IMR-90 (cell line): ENCODE measurements at places on chromosomes 3 and 15.

DNA sequence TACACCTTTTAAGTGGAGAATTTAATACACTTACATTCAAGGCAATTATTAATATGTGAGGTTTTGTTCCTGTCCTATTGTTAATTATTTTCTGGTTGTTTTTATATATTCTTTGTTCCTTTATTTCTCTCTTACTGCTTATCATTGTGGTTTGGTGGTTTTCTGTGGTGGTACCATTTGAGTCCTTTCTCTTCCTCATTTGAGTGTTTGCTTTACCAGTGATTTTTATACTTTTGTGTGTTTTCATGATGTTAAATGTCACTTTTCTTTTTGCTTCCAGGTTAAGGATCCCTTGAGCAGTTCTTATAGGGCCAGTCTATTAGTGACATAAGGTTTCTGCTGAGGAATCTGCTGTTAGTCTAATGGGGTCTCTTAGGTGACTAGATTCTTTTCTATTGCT is 116.5 kb downstream of the LRRK1 start:
- H3K36me3 ChIP-seq = peaks cover 7% of the 10 kb centered on the region; the same call in 1 of the 2 replicates
- DNase-seq = no peak
- H3K27me3 ChIP-seq = no peaks in the 10 kb centered on the region
- H3K4me3 ChIP-seq = no peak overlapping the region
- H3K27ac ChIP-seq = no peak overlapping the region

DNA sequence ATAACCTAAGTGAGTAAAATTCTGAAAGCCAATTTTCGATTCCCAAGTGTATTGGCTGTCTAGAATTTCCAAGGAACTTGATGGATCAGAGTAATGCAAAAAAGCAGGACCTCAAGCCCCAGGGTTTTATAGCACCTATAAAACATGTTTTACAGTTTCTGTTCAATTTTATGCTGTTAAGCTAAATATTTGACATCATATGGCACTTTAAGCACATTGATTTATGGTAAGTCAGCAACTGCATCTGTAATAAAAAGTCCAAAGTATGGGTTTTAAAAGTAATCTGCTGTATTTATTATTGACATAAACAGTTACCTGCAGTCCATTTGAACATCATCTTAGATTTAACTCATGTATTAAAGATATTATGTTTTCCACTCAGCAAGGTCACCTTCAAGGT is 20.0 kb upstream of the MFSD1 start:
- H3K27me3 ChIP-seq = no peaks in the 10 kb centered on the region
- peaks cover 13% of the 10 kb centered on the region for H3K4me1 ChIP-seq
- no peak for DNase-seq
- no peak overlapping the region for H3K27ac ChIP-seq
- no peaks in the 10 kb centered on the region for H3K36me3 ChIP-seq

GRCh38 chr3:37945807-37946530 is 44.6 kb upstream of the VILL start:
- peak; percentile 67 for DNase-seq
- H3K27ac ChIP-seq = peak overlapping the region; percentile 96
- no peak overlapping the region for H3K4me3 ChIP-seq
- H3K27me3 ChIP-seq = no peaks in the 10 kb centered on the region
- H3K36me3 ChIP-seq = no peaks in the 10 kb centered on the region
- H3K4me1 ChIP-seq = peaks cover 30% of the 10 kb centered on the region

DNA sequence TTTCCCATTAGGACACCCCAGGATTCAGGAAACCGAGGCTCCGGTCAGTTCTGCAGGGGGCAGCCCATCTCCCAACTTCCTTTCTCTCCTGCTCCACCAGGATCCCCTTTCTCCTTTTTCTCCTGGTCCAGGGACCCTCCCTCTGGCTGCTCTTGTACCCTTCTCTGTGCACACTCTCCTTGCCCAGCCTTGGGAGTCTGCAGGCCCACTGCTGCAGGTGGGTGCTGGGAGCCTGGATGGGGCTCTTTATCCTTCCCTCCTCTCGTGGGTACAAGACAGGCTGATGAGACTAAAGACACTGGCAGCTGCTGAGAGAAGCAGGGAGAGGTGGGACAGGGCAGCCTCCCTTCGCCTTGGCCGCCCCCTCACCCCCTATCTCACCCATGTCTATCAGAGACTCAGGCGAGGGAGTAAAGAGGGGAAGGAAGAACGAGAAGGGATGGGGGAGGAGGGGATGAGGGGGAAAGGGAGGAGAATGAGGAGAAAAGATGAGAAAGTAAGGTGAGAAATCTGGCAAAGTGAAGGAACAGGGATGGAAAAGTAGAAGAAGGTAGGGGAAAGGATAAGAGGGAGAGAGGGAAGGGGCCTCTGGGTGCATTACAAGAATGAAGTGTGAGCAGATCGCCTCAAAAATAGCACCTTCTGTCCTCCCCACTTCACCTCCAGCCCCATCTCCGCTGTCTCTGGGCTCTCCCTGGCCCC is 45.2 kb downstream of the ITGA11 start:
- H3K27me3 ChIP-seq = no peaks in the 10 kb centered on the region
- H3K4me3 ChIP-seq = no peak overlapping the region
- no peaks in the 10 kb centered on the region for H3K36me3 ChIP-seq
- H3K27ac ChIP-seq = peak overlapping the region; percentile 39; the same call in 1 of the 2 replicates

GRCh38 chr15:46576646-46577395 is 942.0 kb downstream of the SQOR start:
- no peak overlapping the region for H3K27ac ChIP-seq
- no peak overlapping the region for H3K4me3 ChIP-seq
- H3K36me3 ChIP-seq = no peaks in the 10 kb centered on the region
- DNase-seq = no peak

DNA sequence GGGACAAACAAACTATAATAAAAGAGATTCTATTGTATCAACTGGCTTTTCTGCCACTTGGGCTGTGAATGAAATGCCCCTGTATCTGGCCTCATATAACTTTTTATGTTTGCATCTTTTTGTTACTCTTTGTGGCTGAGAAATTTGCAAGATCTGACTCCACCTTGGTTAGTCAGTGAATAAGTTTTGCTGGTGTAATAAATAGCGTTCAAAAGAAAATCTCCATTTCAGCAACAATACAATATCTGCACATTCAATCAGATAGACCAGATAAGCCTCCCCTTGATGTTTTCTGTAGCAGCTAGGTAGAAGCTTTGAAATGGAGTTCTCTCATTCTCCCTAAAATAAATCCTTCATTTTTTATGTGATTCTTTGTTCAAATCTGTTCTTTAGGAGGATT is 12.0 kb downstream of the TRAT1 start:
- no peak overlapping the region for H3K4me3 ChIP-seq
- H3K27me3 ChIP-seq = no peaks in the 10 kb centered on the region
- H3K4me1 ChIP-seq = no peaks in the 10 kb centered on the region
- no peak overlapping the region for H3K27ac ChIP-seq

DNA sequence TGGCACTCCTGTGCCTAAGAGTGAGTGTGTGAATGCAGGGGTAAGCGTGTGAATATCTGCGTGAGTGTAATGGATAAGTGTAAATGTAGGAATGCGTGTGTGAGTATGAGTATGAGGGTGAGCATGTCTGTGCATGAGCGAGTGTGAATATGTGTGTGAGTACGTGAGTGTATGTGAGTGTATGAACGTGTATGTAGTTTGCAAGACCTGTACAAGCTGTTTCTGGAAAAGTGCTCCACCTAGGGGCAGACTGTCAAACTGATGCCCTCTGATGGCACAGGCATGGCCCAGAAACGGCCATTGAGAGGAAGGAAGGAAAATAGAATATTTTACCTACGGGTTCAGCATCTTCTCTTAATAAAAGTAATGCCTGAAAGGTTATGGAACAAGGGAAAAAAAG is 24.4 kb upstream of the FRMD4B start:
- DNase-seq = peak; percentile 53
- peaks cover 1% of the 10 kb centered on the region for H3K27me3 ChIP-seq
- H3K4me1 ChIP-seq = no peaks in the 10 kb centered on the region
- H3K36me3 ChIP-seq = no peaks in the 10 kb centered on the region
- no peak overlapping the region for H3K4me3 ChIP-seq

- H3K27ac ChIP-seq = no peak overlapping the region
- H3K4me1 ChIP-seq = peaks cover 1% of the 10 kb centered on the region; the same call in 1 of the 2 replicates
- no peaks in the 10 kb centered on the region for H3K27me3 ChIP-seq
- no peaks in the 10 kb centered on the region for H3K36me3 ChIP-seq
- no peak for DNase-seq
- no peak overlapping the region for H3K4me3 ChIP-seq
Observed at GRCh38 chr3:66532160-66532587, 31.4 kb upstream of the LRIG1 start.

DNA sequence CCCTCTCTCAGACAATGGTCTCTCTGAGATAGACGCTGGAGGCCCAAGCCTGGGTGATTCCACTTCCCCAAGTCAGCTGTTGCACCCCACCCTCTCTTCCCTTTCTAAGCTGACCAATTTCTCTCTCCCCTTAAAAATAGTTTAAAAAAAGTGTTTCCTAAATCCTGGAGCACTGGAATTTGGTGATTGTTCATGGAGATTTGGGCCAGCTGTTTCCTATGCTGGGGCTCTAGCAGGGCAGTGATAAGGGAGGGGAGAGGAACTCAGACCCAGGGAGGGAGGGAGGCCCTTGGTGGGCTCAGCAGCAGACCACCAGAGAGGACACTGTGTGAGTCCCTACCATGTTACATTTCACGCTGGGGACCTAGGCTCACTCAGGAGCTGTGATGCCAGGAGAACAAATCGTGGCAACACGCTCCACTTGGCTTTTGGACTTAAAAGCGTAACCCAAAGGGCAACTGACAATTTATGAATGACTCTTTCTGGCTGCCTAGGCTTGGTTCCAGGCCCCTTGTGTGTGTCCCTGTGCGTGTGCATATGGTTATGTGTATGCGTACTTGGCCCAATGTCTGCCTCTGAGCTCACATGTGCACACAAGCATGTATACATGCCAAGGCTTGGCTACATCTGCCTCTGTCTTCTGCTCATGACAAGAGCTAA is 59.8 kb upstream of the INSYN1 start:
- no peak for DNase-seq
- no peak overlapping the region for H3K4me3 ChIP-seq
- H3K4me1 ChIP-seq = no peaks in the 10 kb centered on the region
- peaks cover 67% of the 10 kb centered on the region for H3K27me3 ChIP-seq
- no peaks in the 10 kb centered on the region for H3K36me3 ChIP-seq

DNA sequence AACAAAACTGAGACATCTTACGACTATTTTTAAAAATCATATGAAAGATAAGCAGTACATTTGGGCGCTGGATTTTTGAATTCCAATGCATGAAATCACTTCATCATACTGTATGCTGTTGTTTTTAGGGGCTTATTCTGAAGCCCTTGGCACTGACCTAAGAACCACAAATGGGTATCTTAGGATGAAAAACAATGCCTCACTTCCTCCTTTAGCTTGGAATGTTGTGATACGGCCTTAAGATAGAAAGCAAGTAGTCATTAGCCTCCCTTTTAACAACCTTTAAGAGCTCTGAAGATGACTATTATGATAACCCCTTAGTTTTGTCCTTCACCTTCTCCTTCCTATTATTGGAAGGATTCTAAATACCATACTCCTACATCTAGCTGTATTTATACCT is 289.8 kb downstream of the ARPP21 start:
- H3K4me3 ChIP-seq = no peak overlapping the region
- no peak overlapping the region for H3K27ac ChIP-seq
- H3K4me1 ChIP-seq = no peaks in the 10 kb centered on the region
- no peaks in the 10 kb centered on the region for H3K36me3 ChIP-seq

DNA sequence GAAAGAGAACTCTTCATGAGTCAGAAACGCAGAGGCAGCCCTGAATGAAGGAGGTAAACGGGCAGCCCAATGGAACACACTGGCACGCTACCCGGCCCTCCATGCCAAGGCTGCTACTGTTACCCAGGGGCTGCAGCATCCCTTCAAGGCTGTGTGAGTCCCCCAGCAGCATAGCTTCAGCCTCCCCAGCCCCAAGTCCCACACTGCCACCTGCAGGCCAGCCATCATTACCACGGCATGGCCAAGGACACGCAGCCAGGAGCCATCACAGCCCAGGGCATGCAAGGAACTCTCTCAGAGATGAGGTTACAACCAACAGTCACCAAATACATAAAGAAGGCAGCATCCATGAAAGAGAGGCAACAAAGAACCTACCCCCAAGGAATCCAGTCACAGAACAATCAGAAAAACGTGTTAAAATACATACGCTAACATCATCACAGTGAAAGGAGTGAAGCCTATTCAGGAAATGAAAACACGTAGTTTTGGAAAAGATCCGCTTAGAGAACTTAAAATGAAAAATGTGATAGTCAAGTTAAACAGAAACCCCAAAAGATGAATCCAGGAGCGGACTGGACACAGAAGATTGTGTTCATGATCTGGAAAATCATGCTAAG is 22.4 kb downstream of the PLA2G4F start:
- H3K27ac ChIP-seq = no peak overlapping the region
- peaks cover 42% of the 10 kb centered on the region for H3K27me3 ChIP-seq
- no peak overlapping the region for H3K4me3 ChIP-seq
- no peaks in the 10 kb centered on the region for H3K36me3 ChIP-seq
- no peaks in the 10 kb centered on the region for H3K4me1 ChIP-seq

GRCh38 chr3:12877040-12877439 is 35.7 kb upstream of the RPL32 start:
- no peak for DNase-seq
- no peak overlapping the region for H3K27ac ChIP-seq
- no peak overlapping the region for H3K4me3 ChIP-seq
- no peaks in the 10 kb centered on the region for H3K4me1 ChIP-seq
- H3K27me3 ChIP-seq = peaks cover 36% of the 10 kb centered on the region

DNA sequence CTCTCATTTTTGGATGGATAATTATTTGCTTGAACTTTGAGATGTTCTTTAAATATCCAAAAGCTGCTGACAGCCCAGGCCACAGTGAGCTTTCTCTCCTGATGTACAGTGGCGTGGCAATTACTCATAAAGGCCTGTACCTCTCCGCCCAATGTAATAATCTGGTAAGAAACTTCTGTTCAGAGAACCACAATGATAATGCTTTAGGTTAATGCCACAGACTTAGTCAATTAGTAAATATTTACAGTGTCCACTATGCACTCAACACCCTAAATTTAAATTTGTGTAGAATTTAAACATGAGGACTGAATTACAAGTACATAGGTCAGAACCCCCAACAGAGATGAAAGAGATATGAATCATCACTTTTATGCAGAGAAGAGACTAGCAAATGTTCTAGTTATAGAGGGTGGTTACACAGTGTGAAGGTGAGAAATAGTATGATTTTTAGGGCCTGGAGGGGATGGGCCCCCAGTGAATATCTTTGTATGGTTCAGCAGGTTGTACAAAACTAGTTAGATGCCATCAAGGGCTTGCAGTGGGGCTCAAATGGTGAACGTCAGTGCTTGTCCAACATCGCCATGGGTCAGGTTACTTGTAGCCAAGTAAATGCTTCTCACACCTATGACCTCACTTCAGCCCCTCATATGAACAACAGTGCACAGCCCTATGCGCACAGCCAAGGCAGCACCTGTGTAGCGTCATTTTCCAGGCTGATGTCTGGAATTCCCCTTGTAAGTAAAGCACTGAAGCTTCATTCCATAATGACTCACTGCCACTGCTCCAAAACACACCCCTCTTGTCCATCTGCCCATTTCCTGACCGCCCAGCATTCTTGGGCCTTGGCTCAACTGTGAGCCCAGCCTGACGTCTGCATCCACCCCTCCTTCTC is 13.3 kb downstream of the ABHD2 start:
- H3K4me3 ChIP-seq = no peak overlapping the region
- H3K27ac ChIP-seq = peak overlapping the region; percentile 66
- 0 out of 2 replicates have a peak, but pooled peaks cover 3% of the 10 kb centered on the region for H3K36me3 ChIP-seq

GRCh38 chr3:13204177-13204581 is 130.9 kb upstream of the IQSEC1 start:
- H3K27ac ChIP-seq = no peak overlapping the region
- H3K4me3 ChIP-seq = no peak overlapping the region
- no peaks in the 10 kb centered on the region for H3K4me1 ChIP-seq
